ENCODE measurements at places on chromosomes 7 and 10.

DNA sequence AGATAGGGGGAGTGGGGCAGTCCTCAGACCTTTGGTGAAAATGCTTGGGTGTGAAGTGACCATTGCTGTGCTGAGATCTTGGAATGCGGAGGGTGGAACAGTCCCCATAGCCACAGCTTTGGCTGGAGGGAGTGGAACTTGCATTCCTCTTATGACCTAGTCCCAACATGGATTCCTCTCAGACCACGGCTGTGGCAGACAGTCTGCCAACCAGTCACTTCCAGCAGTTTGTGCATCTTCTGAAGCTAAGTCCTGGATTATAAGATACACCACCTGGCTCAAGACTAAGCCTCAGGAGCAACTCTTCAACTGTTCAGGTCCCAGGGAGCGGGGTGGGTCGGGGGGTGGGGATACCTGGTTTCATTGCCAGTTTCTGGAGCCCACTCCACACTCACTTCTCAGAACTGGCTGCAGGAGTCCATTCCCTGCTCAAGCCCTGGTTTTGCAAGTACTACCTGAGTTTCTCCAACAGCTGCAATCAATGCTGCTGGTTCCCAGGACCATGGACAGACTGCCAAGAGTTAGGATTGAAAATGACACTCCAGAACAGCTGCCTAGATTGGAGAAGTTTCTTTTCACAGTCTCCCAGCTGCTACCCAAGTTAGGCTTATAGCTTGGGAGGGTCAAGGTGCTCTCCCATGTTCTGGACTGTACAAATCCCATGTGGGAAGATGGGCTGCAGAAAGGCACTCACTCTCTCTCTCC, 29.1 kb upstream of the DGKB start:
- DNase-seq: no peak

GRCh38 chr10:7832060-7832459, 13.8 kb downstream of the TAF3 start:
- DNase-seq: no peak

- no peak for DNase-seq
Observed at GRCh38 chr7:57403601-57404342, 46.2 kb upstream of the ZNF716 start.

- DNase-seq: no peak
Observed at GRCh38 chr7:30074422-30075030, 46.3 kb downstream of the PLEKHA8 start.

- no peak for DNase-seq
Observed at GRCh38 chr10:23439452-23439960, 631 bp downstream of the OTUD1 start.

DNA sequence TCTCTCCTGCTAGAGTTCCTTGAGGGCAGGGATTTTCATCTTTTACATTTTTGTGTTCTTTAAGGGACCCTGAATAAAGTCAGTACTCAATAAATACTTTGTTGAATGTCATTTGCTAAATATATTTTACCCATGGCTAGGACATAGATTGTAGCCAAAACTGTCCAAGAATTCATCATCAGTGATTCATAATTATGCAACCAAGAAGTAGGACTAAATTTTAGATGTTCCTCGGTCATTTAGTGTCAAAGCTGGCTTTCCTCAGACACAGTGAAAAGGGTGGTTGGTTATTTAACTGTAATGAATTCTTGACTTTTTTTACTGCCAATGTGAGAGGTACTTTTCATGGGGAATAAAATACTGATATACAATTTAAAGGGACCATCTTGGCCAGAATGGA, 3.3 kb downstream of the NUDT13 start:
- DNase-seq: no peak

DNA sequence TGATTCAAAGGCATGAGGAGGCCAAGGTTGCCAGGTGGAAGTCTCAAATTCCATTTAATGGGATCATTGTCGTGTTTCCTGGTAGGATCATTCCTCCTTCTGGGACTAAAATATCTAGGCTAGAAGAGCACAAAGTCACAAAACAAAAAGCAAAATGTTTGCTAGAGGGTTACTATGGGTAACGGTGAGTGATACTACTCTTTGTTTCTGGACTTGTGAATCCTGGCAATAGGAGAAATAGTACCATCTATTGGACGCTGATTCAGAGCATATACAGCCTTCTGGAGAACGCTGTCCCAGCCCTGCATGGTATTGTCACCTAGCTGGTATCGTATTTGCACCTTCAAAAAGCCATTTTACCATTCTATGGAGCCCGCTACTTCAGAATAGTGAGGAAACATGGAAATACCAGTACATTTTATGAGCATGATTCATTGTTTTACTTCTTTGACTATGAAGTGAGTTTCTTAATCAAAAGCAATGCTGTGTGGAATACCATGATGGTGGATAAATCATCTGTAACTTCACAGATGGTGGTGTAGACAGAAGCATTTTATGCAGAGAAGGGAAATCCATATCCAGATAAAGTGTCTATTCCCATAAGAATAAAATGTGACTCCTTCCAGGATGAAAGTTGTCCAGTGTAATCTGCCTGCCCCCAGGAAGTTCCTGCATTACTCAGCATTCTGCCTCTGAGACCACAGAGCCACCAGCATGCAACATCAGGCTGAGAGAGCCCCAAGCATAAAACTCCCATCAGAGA, 361.0 kb downstream of the ETV1 start:
- DNase-seq: no peak

Data from stimulated activated CD4-positive, alpha-beta T cell treated with anti-CD3 and anti-CD28 coated beads, Interleukin-1b, Interleukin-23, amount 100 ng/mL, for 1 hour (primary cell).